Mesendoderm (in vitro differentiated cells): ENCODE measurements at places on chromosomes 3 and 15.

DNA sequence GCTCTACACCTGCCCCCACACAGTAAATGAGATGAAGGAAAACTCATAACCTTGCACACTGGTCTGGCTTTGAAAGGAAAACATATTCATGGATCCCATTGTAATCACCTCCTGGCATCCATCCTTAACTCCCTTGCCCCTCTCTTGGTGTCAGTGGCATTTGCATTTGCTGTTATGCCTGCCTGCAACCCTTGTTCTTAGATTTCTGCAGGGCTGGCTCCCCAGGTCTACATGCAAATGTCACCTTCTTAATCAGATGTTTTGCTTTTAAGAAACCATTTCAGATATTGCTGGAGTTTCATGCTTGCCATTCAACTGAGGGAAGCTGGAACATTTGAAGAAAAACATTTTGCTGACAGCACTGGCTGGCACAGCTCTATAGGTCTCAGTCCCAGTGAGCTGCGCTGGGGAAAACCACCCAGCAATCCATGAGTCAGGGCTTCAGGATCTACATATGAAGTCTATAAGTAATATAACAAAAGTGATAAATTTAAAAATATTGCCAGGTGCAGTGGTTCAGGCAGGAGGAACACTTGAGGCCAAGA lies 19.1 kb downstream of the LRRC2 start:
- no peak for DNase-seq
- no peak overlapping the region for H3K4me3 ChIP-seq

GRCh38 chr3:178382449-178383061 lies 153.7 kb upstream of the KCNMB2 start:
- no peak overlapping the region for H3K27ac ChIP-seq
- H3K4me3 ChIP-seq = no peak overlapping the region
- no peak for DNase-seq
- H3K4me1 ChIP-seq = no peaks in the 10 kb centered on the region
- no peaks in the 10 kb centered on the region for H3K27me3 ChIP-seq
- no peaks in the 10 kb centered on the region for H3K36me3 ChIP-seq

DNA sequence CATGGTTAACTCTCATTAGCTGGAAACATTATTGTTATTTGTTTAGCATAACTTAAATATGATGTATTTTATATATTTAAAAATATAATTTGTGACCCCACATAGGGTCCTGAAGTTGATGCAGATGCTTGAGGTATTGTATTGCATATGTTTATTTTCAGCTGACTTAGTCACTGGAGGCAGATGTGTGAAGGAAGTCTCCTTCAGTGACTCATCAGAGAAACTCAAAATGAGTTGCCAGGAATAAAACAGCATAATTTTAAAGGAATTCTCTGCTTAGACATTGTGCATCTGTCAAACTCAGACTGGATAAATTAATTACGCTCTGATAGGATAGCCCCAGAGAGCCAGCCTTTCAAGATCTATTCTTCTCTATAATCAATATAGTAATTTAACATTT lies 7.9 kb upstream of the OR4F6 start:
- no peaks in the 10 kb centered on the region for H3K36me3 ChIP-seq
- H3K27me3 ChIP-seq = no peaks in the 10 kb centered on the region
- no peaks in the 10 kb centered on the region for H3K4me1 ChIP-seq
- no peak overlapping the region for H3K27ac ChIP-seq

DNA sequence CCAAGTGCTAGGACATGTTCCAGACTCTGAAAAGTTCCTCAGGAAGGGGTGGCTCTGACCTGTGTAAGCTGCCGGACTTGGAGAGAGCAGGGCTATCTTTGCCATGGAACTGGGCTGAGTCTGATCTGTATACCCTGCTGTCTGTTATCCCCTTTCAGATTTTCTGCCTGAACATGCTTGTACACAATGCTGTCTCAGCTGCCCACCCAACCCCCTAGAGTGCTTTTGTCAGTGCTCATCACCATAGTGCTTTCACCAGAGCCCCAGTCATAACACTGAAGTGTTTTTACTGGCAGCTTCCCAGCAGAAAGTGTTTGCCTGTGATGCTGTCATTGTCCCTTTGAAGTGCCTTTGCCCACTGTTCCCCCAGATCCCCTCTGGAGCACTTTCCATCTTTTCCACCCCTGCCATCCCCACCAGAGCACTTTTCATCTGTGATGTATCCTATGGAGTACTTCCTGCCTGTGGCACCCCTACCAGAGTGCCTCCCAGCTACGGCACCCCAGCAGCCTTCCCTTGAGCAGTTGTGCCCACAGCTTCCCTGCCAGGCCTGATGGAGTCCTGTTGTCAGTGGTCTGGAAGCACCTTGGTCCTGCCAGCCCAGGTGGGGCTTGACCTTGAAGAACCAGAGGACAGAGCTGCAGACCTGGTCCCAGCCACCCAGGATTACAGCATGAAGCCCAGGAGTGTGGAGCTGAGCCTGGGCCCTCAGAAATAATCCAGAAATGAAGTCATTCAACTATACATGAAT lies 397.7 kb downstream of the DIPK2A start:
- H3K4me3 ChIP-seq = no peak overlapping the region
- no peaks in the 10 kb centered on the region for H3K27me3 ChIP-seq
- H3K4me1 ChIP-seq = no peaks in the 10 kb centered on the region
- DNase-seq = no peak

DNA sequence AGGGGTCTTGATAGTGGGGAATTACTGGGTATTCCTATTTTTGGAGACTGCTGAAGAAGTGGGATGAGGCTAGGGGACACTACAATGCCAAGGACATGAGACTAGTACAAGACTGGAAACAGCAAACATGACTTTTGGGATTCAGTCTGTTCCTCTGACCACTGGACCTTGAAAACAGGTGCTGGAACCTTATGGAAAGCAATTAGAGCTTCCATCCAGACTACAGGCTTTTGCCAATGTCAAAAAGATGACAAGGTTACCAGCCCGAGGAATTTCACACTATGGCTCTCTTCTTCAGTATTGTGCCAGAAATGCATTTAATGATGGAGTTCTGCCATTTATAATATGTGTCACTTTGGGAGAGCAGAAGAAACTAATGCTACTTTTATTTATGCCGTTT lies 282.6 kb downstream of the GAP43 start:
- H3K4me3 ChIP-seq = no peak overlapping the region
- H3K27ac ChIP-seq = no peak overlapping the region
- no peaks in the 10 kb centered on the region for H3K27me3 ChIP-seq
- no peaks in the 10 kb centered on the region for H3K36me3 ChIP-seq
- H3K4me1 ChIP-seq = no peaks in the 10 kb centered on the region
- no peak for DNase-seq

- H3K27me3 ChIP-seq = no peaks in the 10 kb centered on the region
- H3K36me3 ChIP-seq = no peaks in the 10 kb centered on the region
- no peak overlapping the region for H3K27ac ChIP-seq
- H3K4me3 ChIP-seq = no peak overlapping the region
- peaks cover 2% of the 10 kb centered on the region for H3K4me1 ChIP-seq
Measured at GRCh38 chr15:45734260-45734711, 99.5 kb downstream of the SQOR start.

- H3K36me3 ChIP-seq = no peaks in the 10 kb centered on the region
- H3K4me1 ChIP-seq = no peaks in the 10 kb centered on the region
- H3K27me3 ChIP-seq = no peaks in the 10 kb centered on the region
- no peak overlapping the region for H3K4me3 ChIP-seq
- DNase-seq = no peak
Measured at GRCh38 chr15:76073554-76073953, 13.8 kb downstream of the TMEM266 start.

- no peaks in the 10 kb centered on the region for H3K27me3 ChIP-seq
- H3K4me1 ChIP-seq = no peaks in the 10 kb centered on the region
Measured at GRCh38 chr15:48566668-48567067, 78.8 kb downstream of the FBN1 start.

- H3K36me3 ChIP-seq = no peaks in the 10 kb centered on the region
- no peak for DNase-seq
- no peaks in the 10 kb centered on the region for H3K4me1 ChIP-seq
- no peak overlapping the region for H3K27ac ChIP-seq
- H3K27me3 ChIP-seq = no peaks in the 10 kb centered on the region
Measured at GRCh38 chr3:17782751-17783150, 40.3 kb upstream of the TBC1D5 start.

- no peak overlapping the region for H3K4me3 ChIP-seq
- no peaks in the 10 kb centered on the region for H3K27me3 ChIP-seq
Measured at GRCh38 chr15:77014132-77015081, 19.5 kb downstream of the PSTPIP1 start.

DNA sequence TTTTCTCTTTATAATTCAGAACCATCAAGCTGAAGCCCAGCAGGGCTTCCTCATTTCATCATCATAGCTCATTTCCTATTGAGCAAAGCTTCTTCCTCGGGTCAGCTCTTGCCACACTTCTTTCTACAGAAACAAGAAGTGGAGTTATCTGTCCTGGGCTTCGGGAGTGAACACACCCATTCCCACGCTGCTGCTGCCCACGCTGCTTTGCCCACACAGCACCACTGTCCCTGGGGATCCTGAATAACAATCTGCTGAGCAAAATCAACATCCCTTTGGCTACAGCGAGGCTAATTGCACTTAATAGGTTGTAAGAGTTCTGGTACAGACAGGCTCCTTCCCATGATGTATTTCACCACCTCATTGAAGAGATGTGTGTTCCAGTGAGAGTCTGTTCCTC lies 23.7 kb downstream of the CEP19 start:
- peaks cover 2% of the 10 kb centered on the region for H3K4me1 ChIP-seq
- no peak overlapping the region for H3K4me3 ChIP-seq
- DNase-seq = no peak
- H3K27me3 ChIP-seq = no peaks in the 10 kb centered on the region
- no peak overlapping the region for H3K27ac ChIP-seq
- no peaks in the 10 kb centered on the region for H3K36me3 ChIP-seq

GRCh38 chr3:53843195-53844177 lies 2.7 kb downstream of the CHDH start:
- no peak overlapping the region for H3K27ac ChIP-seq
- no peak overlapping the region for H3K4me3 ChIP-seq
- peaks cover 10% of the 10 kb centered on the region for H3K4me1 ChIP-seq
- H3K27me3 ChIP-seq = peaks cover 3% of the 10 kb centered on the region
- no peaks in the 10 kb centered on the region for H3K36me3 ChIP-seq

DNA sequence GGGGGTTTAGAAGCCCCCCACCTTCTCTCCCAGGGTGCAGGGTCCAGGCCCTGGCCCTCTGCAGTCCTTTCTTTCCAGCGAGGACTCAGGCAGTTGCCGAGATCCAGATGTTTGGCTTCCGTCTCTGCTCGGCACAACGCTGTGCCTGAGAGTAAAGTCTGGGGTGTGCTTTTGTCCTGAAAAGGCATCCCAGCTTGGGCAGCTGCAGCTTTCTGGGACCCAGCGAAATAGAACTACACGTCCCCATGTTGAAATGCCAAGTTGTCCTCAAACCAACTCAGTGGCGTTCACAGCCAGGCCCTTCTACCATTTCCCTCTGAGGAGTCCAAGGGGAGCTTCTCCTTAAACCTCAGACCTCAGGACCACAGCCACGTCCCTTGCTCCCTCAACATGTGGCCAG lies 23.1 kb downstream of the FGD5 start:
- DNase-seq = no peak
- H3K27ac ChIP-seq = no peak overlapping the region
- H3K36me3 ChIP-seq = no peaks in the 10 kb centered on the region
- H3K27me3 ChIP-seq = no peaks in the 10 kb centered on the region
- peaks cover 21% of the 10 kb centered on the region for H3K4me1 ChIP-seq

- no peak overlapping the region for H3K27ac ChIP-seq
- no peaks in the 10 kb centered on the region for H3K36me3 ChIP-seq
- peaks cover 5% of the 10 kb centered on the region for H3K27me3 ChIP-seq
Measured at GRCh38 chr3:127137113-127137512, 55.8 kb upstream of the PRR23E start.

- no peaks in the 10 kb centered on the region for H3K4me1 ChIP-seq
- H3K27me3 ChIP-seq = no peaks in the 10 kb centered on the region
- H3K4me3 ChIP-seq = no peak overlapping the region
- H3K36me3 ChIP-seq = no peaks in the 10 kb centered on the region
Measured at GRCh38 chr15:50234764-50235163, 30.8 kb downstream of the HDC start.

GRCh38 chr3:143000528-143000927 lies 842 bp upstream of the U2SURP start:
- no peaks in the 10 kb centered on the region for H3K27me3 ChIP-seq
- peaks cover 3% of the 10 kb centered on the region for H3K4me1 ChIP-seq
- H3K4me3 ChIP-seq = peak overlapping the region; percentile 33
- peak overlapping the region; percentile 38 for H3K27ac ChIP-seq

DNA sequence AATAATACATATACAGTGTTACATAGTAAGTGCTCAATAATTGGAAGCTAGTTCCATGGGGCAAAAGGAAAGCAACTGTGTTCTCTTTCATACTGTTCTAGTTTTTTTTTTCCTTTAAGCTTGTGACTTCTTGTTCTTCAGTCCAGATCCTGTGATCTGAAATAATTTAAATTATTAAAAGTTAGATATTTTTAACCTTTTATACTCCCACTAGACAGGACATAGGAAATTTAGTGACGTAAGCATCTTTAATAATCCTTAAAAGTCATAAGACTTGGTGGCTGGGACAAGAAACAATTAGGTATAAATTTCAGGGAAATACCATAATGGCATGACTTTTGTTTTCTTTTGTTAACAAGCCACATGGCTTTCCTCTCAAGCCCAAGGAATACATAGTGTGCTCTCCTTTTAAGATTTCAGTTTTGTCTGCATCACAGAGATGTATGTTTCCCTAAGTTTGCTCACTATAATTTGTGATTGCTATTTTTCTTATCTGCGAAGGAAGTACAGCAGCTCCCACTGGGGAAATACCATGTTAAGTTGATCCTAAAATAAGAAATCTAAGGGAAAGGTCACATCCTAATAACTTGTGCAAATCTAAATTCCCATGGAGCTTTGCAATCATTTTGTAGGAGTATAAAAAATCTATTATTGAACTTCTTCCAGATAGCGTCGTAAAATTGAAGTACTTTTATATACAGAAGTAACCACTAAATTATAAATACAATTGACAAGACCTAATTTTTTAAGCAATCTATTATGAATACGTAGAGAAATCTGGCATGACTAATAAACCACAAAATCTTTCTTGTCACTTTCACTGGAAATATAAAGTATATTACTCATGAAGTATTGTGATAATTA lies 30.1 kb downstream of the PPARG start:
- no peak overlapping the region for H3K27ac ChIP-seq
- H3K36me3 ChIP-seq = no peaks in the 10 kb centered on the region
- no peak for DNase-seq
- H3K4me1 ChIP-seq = no peaks in the 10 kb centered on the region
- no peak overlapping the region for H3K4me3 ChIP-seq

DNA sequence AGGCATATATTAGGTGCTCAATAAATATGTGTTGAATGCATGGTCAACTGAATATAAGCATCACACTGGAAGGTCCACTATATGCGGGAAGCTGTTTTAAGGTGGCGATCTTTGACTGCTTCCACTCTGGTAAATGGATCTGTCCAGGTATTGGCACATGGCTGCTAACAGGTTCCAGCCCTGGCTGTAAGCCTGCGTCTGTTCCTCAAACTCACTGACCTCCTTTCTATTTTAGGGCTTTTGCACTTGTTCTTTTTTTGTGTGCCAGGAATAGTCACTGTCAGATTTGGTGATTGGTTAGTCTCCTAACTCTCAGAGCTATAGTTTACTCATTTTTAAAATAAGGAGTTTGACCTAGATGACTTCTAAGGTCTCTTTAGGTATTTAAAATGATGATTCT lies 46.2 kb downstream of the ADAMTSL3 start:
- H3K4me1 ChIP-seq = no peaks in the 10 kb centered on the region
- no peaks in the 10 kb centered on the region for H3K27me3 ChIP-seq
- DNase-seq = no peak
- no peak overlapping the region for H3K27ac ChIP-seq

GRCh38 chr15:49383266-49383665 lies 39.8 kb upstream of the FGF7 start:
- no peaks in the 10 kb centered on the region for H3K27me3 ChIP-seq
- H3K4me3 ChIP-seq = no peak overlapping the region

GRCh38 chr3:181728470-181729340 lies 17.0 kb downstream of the SOX2 start:
- DNase-seq = no peak
- no peak overlapping the region for H3K27ac ChIP-seq
- H3K4me3 ChIP-seq = no peak overlapping the region
- H3K36me3 ChIP-seq = no peaks in the 10 kb centered on the region
